ENCODE measurements at places on chromosomes 12 and 14. TPM values are rescaled to one million over a fixed set of nuclear protein-coding genes. Genes with fewer than 3 reads are reported as not detected.

DNA sequence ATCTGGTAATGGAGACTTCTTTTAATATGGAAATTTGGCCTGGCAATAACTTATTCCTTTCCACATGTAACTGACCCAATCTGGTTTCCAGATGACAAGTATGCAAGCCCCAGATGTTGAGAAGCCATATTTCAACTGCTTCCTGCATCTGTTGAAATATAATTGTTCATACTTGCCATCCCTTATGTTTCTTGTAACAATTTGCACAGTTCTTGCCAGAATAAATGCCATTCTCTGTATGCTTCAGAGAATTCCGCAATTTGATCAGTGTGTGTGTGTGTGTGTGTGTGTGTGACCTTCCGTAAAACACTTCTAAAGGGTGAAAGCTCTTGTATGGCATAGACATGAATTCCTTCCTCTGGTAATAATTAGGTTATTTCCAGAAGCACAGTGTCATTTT is 1.8 kb upstream of the CLEC2A start:
- DNase-seq: no peak

DNA sequence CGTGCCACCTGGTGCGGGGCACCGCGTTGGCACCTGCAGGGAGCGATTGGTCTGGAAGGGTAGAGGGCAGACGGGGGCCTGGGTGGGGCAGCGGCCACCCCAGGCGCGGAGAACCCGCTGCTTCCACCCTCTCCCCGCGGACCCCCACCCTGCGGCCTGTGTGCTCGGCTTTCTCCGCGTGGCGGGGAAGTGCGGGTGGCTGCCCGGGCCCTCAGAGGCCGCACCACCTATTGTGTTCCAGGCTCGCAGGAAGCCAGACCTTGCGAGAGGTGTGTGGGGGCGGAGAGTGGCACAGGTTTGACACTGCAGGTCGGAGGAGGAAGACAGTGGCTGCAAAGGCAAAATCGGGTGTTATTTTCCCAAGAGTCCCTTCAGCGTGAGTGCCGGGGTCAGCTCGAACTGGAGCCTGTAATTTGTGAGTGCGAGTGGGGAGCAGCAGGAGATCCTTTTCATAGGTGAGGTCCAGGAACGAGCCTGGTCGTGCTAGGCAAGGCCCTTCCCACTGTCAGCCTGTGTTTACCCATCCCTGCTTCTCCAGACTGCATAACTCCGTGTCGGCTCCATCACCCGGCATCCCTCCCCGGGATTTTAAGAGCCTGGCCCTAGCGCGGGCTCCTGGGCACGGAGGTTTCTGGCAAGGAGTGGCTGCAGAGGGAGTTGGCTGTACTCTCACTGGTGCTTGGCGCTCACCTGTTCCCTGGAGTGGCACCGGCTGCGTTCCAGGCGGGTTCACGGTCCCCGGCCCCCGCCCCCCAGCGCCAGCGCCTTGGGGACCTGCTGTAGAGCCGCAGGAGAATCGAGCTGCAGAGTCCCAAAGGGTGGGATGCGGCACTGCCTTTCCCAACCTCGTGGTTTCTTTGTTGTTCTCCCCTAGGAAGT is 935 bp downstream of the TBC1D30 start:
- no peak for DNase-seq

- DNase-seq: no peak
Observed at GRCh38 chr14:88258021-88258420, 65.0 kb downstream of the KCNK10 start.

- DNase-seq: no peak
Observed at GRCh38 chr12:122318607-122319605, 52.6 kb upstream of the VPS33A start.

- no peak for DNase-seq
Observed at GRCh38 chr14:65366802-65367565, 45.5 kb upstream of the FUT8 start.

TBX3 gene
- polyA plus RNA-seq: 72.6 TPM
